ENCODE measurements at places on chromosomes 7 and 10. TPM values are rescaled to one million over a fixed set of nuclear protein-coding genes. Genes with fewer than 3 reads are reported as not detected.

Gene CALCR
- total RNA-seq, result 0.24 TPM

GRCh38 chr10:48910548-48910947 is 29.1 kb downstream of the LRRC18 start:
- no peak for DNase-seq

DNA sequence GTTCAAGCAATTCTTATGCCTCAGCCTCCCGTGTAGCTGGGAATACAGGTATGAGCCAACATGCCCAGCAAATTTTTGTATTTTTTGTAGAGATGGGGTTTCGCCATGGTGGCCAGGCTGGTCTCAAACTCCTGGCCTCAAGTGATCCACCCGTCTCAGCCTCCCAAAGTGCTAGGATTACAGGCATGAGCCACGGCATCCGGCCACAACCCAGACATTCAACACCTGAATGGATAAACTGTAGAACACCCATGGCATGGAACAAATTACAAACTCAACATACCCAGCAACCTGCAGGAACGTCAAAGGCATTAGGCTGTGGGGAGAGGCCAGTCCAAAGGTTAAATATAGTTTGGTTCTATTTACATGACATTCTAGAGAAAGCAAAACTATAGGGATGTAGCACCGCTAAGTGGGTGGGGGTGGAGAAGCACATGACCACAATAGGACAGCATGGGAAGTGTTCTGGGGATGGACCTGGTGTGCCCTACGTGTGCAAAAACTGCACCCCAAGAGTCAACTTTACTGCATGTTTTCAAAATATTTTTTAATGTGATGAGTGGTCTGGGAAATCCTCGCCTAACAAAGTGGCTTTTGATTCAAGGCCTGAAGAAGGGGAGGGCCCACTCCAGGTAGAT is 6.5 kb upstream of the PGAM2 start:
- DNase-seq, result no peak

GRCh38 chr10:43706166-43706565 is 57.5 kb upstream of the ZNF32 start:
- DNase-seq, result no peak

Gene APBB1IP
- total RNA-seq, result 22.9 TPM

Gene AKR1C8
- 1.5 TPM for total RNA-seq

- DNase-seq, result no peak
These were observed 40.6 kb downstream of the SYPL1 start for GRCh38 chr7:106071356-106071998.

GRCh38 chr7:27213433-27214238 is 13.7 kb upstream of the HOXA13 start:
- DNase-seq, result no peak

DNA sequence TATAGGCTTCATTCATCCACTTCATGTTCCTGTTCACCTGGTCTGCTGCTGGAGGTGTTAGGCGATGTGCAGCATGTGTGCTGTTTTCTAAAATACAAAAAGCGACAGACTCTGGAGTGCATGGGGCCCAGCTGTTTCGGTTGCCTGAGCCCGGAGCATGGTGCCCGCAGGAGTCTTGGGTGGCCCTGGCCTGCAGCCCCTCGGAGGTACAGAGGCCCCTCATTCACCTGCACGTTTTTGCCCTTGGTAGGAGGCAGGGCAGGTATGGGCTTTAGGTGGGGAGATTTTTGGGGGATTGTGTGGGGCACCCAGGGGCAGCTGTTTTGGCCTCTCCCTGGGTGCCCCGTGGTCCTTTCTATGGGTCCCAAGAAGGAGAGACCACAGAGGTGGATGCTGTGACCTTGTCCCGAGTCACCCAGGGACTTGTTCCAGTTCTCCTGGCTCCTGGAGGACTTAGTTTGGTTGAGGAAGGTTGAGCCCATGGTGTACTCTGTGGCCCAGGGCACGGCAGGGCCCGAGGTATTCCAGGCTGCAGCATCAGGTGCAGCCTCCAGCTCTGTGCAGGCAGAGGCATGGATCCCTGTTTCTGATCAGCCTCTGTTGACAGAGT is 130.7 kb downstream of the TRRAP start:
- no peak for DNase-seq

Gene NUTM2A
- total RNA-seq, result 1.4 TPM

- no peak for DNase-seq
These were observed 34.3 kb downstream of the SGPL1 start for GRCh38 chr10:70850097-70850496.

DNA sequence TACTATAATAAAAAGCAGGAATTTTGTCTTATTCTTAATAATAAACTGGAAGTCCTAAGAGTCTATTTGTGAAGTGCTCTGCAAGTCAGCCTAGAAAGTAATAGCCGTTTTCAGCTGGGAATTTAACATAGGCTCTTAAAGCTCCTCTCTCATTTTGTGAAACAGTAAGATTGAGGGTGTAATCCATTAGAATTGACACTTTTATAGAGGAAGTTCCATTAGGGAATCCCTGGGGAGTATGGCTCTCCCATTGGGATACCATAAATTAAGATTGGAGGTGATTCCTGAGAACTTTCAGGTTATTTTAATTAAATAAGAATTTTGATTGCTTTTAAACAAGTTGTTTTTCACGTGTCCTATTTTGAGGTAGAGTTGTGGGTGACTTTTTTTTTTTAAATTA is 68.0 kb downstream of the EXOC4 start:
- DNase-seq, result no peak

- no peak for DNase-seq
These were observed 18.6 kb downstream of the AKR1C2 start for GRCh38 chr10:4984971-4985594.

- DNase-seq, result no peak
These were observed 2.1 kb downstream of the CASP2 start for GRCh38 chr7:143290293-143290692.

DNA sequence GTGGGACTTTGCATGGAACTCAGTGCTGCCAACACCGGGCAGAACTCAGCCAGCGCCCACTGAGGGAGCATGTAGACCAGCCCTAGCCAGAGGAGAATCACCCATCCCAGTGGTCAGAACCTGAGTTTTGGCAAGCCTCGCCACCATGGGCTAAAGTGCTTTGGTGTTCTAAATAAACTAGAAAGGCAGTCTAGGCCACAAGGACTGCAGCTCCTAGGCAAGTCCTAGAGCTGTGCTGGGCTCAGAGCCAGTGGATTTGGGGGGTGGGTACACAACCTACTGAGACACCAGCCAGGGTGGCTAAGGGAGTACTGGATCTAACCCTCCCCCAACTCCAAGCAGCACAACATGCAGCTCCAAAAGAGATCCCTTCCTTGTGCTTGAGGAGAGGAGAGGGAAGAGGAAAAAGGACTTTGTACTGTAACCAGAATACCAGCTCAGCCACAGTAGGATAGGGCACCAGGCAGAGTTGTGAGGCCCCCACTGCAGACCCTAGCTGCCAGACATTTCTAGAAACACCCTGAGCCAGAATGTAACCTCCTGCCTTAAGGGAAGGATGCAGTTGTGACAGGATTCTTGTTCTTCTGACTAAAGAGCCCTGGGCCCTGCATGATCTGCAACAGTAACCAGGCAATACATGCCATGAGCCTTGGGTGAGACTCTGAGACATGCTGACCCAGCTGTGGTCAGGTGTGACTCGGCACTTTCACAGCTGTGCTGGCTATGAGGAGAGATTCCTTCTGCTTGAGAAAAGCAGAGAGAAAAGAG is 24.4 kb downstream of the GSDME start:
- no peak for DNase-seq

Gene FGFR2
- total RNA-seq, result 2.5 TPM

GRCh38 chr7:73954181-73954580 is 73.8 kb upstream of the ELN start:
- no peak for DNase-seq

GRCh38 chr10:78898341-78899097 is 170.2 kb upstream of the ZMIZ1 start:
- DNase-seq, result no peak

Gene CLRN3
- total RNA-seq, result not detected

DNA sequence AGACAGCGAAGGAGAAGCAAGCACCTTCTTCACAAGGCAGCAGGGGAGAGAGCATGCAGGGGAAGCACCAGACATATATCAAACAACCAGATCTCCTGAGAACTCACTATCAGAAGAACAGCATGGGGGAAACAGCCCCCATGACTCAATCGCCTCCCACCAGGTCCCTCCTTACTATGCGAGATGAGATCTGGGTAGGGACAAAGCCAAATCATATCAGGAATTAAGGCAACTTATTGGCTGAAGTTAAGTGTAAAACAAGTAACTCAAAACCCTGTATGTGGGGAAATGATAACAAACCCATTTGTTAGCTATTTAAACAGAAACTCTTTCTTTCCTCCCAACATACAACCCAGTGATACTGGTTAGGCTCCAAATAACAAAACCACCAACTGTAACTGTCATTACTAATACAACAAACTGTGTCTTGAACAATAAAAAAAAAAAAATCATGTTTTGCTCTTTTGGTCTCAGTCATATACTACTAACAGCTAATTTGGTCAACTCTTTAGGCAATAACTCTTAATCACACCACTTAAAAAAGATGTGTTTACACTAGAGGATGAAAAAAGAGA is 57.8 kb downstream of the MINDY3 start:
- DNase-seq, result no peak

Gene CPA5
- not detected for total RNA-seq

Gene HTR5A
- not detected for total RNA-seq

Gene EPO
- not detected for total RNA-seq

DNA sequence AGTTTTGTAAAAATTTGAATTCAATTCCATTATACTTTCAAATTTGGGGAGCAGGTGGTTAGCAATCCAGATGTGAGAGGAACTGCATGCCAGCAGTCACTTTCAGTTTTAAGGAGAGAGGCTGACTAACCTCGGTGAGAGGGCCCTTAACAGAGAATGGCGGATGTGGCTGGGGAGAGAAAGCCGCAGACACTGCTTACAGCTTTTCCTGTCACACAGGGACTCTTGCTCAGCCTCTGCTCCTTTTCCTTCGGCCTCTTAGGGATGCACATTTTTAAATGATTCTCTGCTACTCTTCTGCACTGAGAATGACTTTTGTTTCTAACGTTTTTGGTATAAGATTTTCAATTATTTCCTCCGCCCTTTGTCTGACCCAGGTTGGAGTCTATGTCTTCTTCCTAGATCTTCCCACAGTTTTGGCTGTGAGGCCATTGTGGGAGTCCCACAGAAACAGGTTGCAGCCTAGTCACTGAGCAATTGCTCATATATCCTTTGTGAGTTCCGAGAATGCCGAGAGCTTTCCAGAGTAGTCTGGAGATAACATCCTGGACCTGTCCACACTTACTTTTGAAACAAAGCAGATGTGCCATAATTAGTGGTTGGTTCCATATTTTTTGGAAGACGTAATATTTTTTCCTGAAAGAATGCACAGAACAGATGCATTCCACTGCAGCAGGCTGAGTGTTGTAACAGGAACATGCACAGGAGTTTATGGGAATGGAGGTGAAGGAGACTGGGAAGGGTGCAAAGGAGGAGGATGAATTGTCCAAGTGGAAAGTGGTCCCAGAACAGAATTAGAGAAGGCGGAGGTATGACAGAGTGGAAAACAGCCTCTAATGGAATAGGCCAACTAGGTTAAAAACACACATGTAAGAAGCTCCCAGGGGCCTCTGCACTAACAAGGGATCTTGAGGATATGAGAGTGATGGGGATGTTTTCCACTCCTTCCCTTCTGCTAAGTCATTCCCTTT is 168.0 kb upstream of the ZNF32 start:
- DNase-seq, result no peak

- DNase-seq, result no peak
These were observed 252.0 kb downstream of the ELMO1 start for GRCh38 chr7:37196676-37197075.

GRCh38 chr10:72719941-72720592 is 28.1 kb downstream of the MCU start:
- no peak for DNase-seq

DNA sequence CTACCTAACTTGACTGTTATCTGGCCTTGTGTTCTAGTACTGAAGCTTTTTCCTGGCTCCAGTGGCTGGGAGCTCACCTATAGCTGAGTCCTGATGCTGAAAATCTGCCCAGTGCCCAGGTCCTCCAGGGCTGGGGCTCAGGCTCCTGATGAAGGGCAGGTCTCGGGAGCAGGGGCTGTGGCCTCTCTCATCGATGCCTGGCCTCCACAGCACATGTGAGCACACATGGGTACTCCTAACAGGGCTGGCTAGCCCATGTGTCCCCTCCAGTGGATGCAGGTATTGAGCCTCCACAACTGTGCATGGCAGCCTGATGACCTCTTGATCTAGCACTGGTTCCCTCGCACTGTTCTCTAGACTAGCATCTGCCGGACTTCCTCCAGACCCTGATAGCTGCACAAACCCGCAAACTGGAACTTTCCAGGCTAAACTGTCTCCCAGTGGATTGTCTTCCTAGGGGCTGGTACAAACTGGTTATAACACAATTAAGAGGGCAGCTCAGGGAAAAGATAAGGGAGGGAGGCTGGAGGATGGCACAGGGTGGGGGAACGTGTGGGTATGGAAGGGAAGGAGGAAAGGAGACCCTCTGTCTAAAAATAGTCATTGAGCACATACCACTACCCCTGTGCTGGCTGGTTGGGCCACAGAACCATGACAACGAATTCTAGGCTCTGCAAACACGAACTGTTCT is 35.1 kb downstream of the PLAC9 start:
- DNase-seq, result no peak

DNA sequence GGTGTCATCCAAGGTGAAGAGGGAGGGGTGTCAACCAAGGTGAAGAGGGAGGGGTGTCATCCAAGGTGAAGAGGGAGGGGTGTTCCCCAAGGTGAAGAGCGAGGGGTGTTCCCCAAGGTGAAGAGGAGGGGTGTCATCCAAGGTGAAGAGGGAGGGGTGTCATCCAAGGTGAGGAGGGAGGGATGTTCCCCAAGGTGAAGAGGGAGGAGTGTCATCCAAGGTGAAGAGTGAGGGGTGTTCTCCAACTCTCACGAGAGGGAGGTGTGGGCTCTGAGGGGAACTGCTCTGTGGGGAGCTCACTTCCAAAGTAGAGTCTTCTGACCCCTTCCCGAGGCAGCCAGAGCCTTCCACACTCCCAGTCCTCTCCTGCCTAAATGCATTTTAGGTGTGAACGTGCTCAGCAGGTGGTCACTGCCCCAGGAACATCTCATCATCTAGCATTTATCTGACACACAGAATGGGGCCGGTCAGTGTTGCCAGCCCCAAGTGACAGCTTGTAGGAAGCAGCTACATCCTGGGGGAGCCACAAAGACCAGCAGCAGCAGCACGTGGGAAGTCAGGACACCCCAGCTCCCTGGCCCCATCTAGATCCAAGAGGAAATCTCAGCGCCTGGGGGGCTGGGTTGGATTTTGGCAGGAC is 323.8 kb downstream of the GLRX3 start:
- DNase-seq, result no peak

Gene GARIN1A
- 2.6 TPM for total RNA-seq

DNA sequence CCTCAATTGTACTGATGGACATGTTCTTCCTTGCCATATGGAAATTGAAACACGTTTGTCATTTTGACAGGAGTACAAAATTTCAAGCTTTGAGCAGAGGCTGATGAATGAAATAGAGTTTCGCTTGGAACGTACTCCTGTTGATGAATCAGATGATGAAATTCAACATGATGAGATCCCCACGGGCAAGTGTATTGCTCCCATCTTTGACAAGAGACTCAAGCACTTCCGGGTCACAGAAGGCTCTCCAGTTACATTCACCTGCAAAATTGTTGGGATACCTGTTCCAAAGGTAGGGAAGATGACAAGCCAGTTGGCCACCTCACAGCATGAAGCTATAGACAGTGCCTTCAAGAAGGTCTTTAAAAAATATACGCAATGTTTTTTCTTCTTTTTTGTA is 43.1 kb downstream of the ATOH7 start:
- no peak for DNase-seq

All from omental fat pad (tissue), 4 donors.